ENCODE measurements at places on chromosomes 7 and 10.

DNA sequence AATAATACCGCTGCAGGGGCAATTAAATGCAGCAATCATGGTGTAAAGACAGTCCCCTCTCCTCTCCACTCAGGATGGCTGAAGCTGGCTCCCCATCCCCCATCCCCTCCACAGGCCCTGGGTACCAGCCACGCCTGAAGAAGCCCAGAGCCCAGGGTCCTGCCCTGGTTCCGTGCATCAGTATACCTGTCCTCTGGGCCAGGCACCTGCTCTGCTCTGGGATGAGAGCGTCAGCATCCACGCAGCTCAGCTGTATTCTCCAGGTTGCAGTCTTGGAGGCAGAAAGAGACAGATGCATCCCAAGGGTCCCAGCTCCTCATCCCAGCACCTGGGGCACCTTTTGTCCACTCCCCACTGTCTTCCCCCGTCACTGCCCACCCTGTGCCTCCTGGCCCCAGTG lies 233.8 kb downstream of the TCERG1L start:
- no peak for DNase-seq

DNA sequence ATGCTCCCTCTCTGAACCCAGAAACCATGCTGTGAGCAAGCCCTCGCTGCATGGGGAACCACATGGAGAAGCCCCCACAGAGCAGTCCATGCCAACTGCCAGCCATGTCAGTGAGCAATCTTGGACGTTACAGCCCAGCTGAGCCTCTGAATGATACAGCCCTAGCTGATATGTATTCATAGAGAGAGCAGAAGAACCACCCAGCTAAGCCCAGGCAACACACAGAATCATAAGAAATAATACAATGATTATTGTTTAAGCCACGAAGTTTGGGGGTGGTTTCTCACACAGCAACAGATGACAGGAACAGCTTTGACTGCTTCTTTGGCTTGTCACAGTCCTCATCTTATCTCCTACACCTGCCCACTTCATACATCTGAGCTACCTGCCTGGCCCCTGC lies 32.5 kb upstream of the CARD11 start:
- DNase-seq, result no peak

- DNase-seq, result no peak
Measured at GRCh38 chr10:97234400-97234799, 48.6 kb upstream of the SLIT1 start.

GRCh38 chr10:113735913-113736312 lies 15.6 kb upstream of the PLEKHS1 start:
- no peak for DNase-seq

- no peak for DNase-seq
Measured at GRCh38 chr7:138937484-138937883, 43.7 kb downstream of the KIAA1549 start.

GRCh38 chr7:96612034-96612433 lies 97.6 kb downstream of the SEM1 start:
- no peak for DNase-seq

GRCh38 chr10:123007558-123008354 lies 839 bp downstream of the IKZF5 start:
- peak; percentile 36 for DNase-seq

DNA sequence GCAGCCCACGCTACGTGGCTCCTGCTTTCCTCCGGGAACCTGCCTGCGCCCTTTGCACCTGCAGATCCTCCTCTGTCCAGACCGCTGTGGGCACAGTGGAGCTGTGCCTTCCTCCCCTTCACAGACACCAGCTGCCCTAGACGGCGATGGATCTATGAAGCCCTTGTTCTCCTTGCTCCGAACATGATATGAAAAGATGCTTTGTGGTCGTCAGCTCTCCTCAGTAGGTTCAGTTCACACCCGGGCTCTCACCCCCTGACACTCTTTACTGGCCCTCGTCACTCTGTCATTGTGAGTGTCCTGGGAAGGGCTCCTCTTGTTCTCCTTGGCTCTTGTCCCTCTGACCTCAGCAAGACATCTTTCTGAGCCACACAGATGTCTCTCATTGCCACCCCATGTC lies 4.2 kb downstream of the ZNF488 start:
- no peak for DNase-seq

GRCh38 chr10:123019941-123020703 lies 11.3 kb downstream of the ACADSB start:
- no peak for DNase-seq

- no peak for DNase-seq
Measured at GRCh38 chr10:72334196-72334824, 20.4 kb downstream of the DNAJB12 start.

DNA sequence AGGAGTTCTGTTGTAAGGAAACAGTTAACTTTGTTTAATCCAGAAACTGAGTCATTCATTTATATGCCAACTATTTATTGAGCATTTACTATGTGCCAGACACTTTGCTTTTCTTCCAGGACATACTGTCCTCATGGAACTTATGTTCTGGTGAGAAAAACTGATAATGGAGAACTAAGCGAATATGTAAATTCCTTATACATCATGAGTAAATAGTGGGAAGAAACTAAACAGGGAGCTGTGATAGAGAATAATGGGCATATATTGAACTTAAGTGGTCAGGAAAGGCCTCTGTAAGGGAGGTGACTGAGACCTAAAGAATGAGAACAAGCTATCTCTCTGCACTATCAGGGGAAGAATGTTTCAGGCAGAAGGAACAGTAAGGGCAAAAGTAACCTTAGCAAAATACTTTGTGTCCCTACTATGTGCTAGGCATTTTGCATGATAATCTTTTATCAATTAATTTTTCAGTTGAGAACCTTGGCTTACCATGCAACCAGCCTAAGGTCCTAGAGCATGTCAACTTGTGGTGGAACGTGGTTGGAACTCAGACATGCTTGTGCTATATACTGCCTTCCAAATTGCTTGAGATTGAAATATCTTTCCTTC lies 45.4 kb downstream of the ST7 start:
- DNase-seq, result no peak

- no peak for DNase-seq
Measured at GRCh38 chr10:17418249-17418648, 36.1 kb downstream of the ST8SIA6 start.

- no peak for DNase-seq
Measured at GRCh38 chr7:128450409-128450808, 5.3 kb upstream of the HILPDA start.

DNA sequence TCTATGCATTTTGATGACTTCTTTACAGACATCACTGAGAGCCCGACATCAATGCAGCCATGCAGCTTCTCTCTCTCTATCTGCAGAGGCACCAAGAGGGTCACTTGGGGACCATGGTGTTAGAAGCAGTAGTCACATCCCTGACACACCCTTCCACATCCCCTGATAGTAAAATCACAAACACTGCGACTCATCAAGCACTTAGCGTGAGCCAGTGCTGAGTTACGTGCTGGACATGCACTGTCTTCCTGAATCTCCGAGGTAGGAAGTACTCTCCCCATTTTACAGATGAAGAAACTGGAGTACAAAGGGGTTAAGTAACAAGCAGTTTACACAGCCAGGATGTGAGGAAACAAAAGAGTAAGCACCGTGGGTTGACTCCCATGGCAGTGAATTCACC lies 109.2 kb downstream of the OSBPL3 start:
- no peak for DNase-seq

Data from T follicular helper cell (primary cell).